Activated CD8-positive, alpha-beta T cell treated with anti-CD3 and anti-CD28 coated beads for 36 hours (primary cell): ENCODE measurements at places on chromosomes 5 and 9. TPM values are rescaled to one million over a fixed set of nuclear protein-coding genes. Genes with fewer than 3 reads are reported as not detected.

PCDHGB1 gene
- total RNA-seq: not detected

PRDM9 gene
- not detected for total RNA-seq

GPR151 gene
- not detected for total RNA-seq

TOPORS gene
- total RNA-seq: 13.3 TPM

LRRC19 gene
- not detected for total RNA-seq

FOXD4 gene
- not detected for total RNA-seq

SPATA6L gene
- total RNA-seq: 0.78 TPM

PCDHB14 gene
- total RNA-seq: not detected

RNF183 gene
- 0.27 TPM for total RNA-seq

BASP1 gene
- total RNA-seq: 0.18 TPM

WNT8A gene
- total RNA-seq: not detected

LRRC26 gene
- total RNA-seq: not detected

SLC22A5 gene
- 4.0 TPM for total RNA-seq

PCDHA9 gene
- not detected for total RNA-seq

JMY gene
- total RNA-seq: 6.3 TPM

GARIN3 gene
- total RNA-seq: 1.1 TPM

TYRP1 gene
- total RNA-seq: not detected

CDC25C gene
- total RNA-seq: 14.6 TPM

DPYSL3 gene
- 0.38 TPM for total RNA-seq

RGMB gene
- 1.9 TPM for total RNA-seq
